Naive B cell (primary cell): ENCODE measurements at places on chromosomes 5 and 9. TPM values are rescaled to one million over a fixed set of nuclear protein-coding genes. Genes with fewer than 3 reads are reported as not detected.

The NFIB gene
- not detected for polyA plus RNA-seq

The PCDHB8 gene
- not detected for polyA plus RNA-seq

The FRMD3 gene
- polyA plus RNA-seq, result 0.36 TPM

The DDX31 gene
- 3.8 TPM for polyA plus RNA-seq

The PCDHGA6 gene
- polyA plus RNA-seq, result not detected

DNA sequence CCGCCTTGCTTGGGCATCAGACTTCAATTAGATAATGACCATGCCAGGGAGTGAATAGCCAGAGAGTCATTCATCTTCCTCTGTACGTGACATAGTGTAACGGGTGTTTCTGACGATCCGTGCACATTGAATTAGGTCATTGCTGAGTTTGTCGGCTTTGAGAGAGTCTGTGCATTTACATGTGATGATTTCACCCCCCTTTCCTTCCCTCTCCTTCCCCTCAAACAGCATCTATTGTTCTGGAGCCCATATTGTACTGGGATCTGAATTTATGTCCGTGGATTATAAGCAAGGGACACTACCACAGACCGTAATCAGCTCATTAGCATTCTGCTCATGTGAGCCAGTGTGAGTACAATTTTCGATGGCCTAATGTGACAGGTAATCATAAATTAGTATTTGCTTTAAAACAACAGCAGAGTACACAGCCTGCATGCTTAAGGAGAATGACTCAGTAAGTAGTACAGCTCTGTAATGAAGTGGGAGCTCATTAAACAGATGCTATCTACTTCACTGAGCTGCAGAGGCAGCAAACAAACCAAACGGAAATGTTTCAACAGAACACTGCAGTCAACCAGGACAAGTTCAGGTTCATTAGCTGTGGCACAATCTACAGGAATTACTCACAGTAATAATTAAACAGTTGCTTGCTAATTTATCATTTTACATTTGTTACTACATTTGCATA lies 302.1 kb downstream of the CSNK1G3 start:
- no peaks in the 10 kb centered on the region for H3K36me3 ChIP-seq
- no peak for DNase-seq
- no peaks in the 10 kb centered on the region for H3K27me3 ChIP-seq
- H3K27ac ChIP-seq, result no peak overlapping the region

DNA sequence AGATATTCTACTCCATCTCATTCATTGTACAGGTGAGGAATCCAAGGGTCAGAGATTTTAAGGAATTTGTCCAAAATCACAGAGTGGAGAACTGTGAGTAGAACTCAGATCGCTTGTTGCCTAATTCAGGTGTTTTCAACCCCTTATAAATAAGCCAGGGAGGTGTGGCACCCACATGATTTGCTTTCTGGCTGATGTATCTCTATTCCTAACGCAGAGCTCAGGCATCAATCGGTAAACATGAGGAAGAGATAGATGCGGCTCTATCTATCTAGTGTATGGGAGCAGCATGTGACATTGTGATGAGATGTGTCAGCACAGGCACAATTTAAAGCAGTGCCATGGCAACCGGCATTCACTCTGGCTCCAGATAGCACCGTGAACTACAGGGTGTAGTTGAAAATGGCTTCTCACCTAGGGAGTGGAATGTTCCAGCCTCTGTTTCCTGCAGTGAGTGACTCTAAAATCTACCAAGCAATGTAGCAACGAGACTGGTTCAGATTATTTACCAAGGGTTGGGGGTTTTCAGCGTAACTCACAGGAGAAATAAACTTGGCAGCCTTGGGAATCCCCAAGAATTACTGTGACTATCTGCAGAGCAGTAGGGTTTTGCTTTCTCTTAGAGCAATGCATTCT lies 53.4 kb upstream of the SUB1 start:
- peak overlapping the region; percentile 15 for H3K4me3 ChIP-seq
- no peak for DNase-seq
- peak overlapping the region; percentile 29 for H3K27ac ChIP-seq
- H3K36me3 ChIP-seq, result no peaks in the 10 kb centered on the region
- H3K4me1 ChIP-seq, result peaks cover 18% of the 10 kb centered on the region

DNA sequence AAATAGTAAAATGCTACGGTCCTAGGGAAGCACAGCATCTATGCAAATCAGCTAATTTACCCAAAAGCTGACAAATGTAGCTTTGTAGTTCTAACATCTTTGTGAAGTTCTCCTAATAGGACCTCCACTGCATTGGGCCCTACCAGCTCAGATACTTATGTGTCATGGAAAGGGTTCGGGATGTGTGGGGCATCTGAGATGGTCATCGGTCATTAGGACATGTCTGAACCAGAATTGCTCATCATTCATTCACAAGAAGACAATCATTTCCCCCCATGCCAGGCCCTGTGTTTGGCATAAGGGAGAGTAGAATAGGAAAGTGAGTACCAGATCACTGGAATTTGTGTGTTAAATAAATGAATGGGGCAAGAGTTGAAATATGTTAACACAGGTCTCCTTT lies 35.7 kb downstream of the PWWP2A start:
- no peak overlapping the region for H3K27ac ChIP-seq
- no peak overlapping the region for H3K4me3 ChIP-seq
- H3K4me1 ChIP-seq, result no peaks in the 10 kb centered on the region
- H3K36me3 ChIP-seq, result peaks cover 9% of the 10 kb centered on the region
- no peak for DNase-seq

DNA sequence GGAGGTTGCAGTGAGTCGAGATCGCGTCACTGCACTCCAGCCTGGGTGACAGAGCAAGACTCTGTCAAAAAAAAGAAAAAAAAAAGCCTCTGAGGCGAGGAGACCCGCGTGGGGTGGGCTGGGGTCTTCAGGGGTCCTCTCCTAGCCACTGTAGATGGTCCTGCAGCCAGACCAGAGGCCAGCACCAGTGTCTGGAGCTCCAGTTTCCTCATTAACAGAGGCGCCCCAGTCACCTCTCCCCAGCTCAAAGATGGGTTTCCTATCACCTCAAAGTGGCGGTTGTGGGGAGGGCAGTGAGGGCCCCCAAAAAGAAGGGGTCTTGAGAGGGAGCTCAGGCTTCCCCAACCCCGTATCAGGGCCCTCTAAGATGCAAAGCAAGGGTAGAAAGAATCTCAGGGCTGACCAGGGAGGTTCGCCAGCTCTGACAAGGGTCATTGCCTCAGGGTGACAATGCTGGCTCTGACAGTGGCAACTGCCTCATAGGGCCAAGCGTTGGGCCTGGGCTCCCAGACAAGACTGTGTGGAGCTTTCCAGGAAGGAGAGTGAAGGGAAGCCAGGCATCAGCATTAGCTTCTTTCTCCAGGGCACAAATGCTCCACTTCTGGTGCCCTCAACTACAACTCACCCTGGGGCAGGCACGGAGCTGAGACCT lies 15.0 kb downstream of the STK10 start:
- no peak for DNase-seq
- H3K27ac ChIP-seq, result peak overlapping the region; percentile 56
- no peaks in the 10 kb centered on the region for H3K27me3 ChIP-seq

- no peak for DNase-seq
- H3K4me1 ChIP-seq, result no peaks in the 10 kb centered on the region
- H3K4me3 ChIP-seq, result no peak overlapping the region
Observed at GRCh38 chr9:12060811-12061210, 632.4 kb upstream of the TYRP1 start.

GRCh38 chr9:122095010-122095767 lies 2.1 kb upstream of the TTLL11 start:
- H3K4me1 ChIP-seq, result peaks cover 44% of the 10 kb centered on the region
- H3K4me3 ChIP-seq, result no peak overlapping the region
- peaks cover 23% of the 10 kb centered on the region for H3K27me3 ChIP-seq
- no peaks in the 10 kb centered on the region for H3K36me3 ChIP-seq
- H3K27ac ChIP-seq, result no peak overlapping the region

DNA sequence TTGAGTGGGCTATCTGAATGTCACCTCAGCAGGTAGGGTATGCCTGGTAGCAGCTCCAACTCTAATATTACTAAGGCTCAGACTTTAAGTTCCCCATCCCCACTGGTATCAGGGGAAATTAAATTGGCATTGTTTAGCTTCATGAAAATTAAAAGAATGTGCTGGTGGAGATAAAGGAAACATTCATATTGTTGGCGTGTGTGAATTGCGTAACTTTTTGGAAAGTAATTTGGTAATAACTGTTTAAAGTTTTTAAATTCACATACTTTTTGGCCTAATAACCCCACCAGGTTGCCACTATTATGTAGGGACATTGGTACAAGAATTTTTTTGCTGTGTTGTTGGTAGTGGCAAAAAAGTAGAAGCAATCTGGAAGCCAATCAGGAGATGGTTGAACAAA lies 29.4 kb downstream of the TNPO1 start:
- peak overlapping the region; percentile 70 for H3K4me3 ChIP-seq
- no peaks in the 10 kb centered on the region for H3K27me3 ChIP-seq
- H3K36me3 ChIP-seq, result no peaks in the 10 kb centered on the region
- H3K4me1 ChIP-seq, result peaks cover 59% of the 10 kb centered on the region

- H3K36me3 ChIP-seq, result peaks cover 27% of the 10 kb centered on the region
- peak overlapping the region; percentile 59 for H3K4me3 ChIP-seq
- DNase-seq, result no peak
- H3K27ac ChIP-seq, result peak overlapping the region; percentile 93
- peaks cover 76% of the 10 kb centered on the region for H3K4me1 ChIP-seq
Observed at GRCh38 chr9:37290366-37290939, 132.0 kb upstream of the GRHPR start.
